ENCODE measurements at places on chromosomes 7 and 10. TPM values are rescaled to one million over a fixed set of nuclear protein-coding genes. Genes with fewer than 3 reads are reported as not detected.

- DNase-seq = peak; percentile 89
These were observed 21.9 kb downstream of the ARID5B start for GRCh38 chr10:61923210-61923949.

- peak; percentile 65 for DNase-seq
These were observed 47.2 kb downstream of the KIF11 start for GRCh38 chr10:92640107-92640506.

CRTAC1 gene
- polyA plus RNA-seq = not detected

DNA sequence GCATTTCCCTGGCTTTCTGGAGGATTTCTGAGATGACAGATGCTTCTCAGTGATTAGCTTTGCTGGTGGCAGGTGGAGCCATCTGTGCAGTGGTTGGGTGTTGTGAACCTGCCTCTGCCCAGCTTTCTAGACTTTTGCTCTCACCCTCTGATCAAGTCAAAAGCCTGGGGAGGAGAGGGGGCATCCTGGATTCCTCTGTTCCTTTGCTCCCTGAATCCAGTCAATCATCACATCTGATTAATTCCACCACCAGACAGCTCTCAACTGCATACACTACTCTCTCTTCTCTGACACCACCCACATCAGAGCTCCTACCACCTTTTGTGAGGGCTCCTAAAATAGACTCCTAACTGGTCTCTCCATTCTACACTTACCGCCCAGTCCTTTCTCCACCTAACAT is 283.5 kb downstream of the WDR11 start:
- no peak for DNase-seq

DNA sequence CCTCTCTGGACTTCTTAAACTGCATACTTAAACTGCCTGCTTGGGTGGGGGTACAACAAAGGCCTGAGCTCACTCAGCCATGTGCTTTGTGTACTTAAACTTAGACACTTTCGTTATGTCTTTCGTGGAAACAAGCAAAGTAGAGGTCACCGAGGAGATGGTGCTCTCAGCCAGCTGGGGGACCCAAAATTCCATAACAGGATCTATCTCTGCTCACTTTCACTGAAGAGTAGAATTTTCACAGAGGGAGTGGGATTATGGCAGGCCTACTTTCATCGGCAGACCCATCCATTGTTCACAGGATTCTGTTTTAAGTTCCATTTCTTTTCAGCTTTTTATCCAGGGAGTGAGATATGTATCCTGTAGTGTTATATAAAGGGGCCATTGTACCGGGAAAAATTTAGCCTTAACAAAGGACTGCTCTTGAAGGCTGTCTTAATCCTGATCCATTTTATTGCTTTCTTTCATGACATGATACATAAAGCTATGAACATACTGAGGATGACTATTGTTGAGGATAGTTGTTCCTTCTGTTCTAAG is 370.0 kb upstream of the GHITM start:
- DNase-seq = no peak

GRCh38 chr7:71517940-71518699 is 386.2 kb downstream of the GALNT17 start:
- no peak for DNase-seq

- no peak for DNase-seq
These were observed 49.8 kb downstream of the PRKCQ start for GRCh38 chr10:6530211-6530840.

UMAD1 gene
- polyA plus RNA-seq = 19.8 TPM

GRCh38 chr7:44958645-44959344 is 20.0 kb downstream of the MYO1G start:
- DNase-seq = no peak

GRCh38 chr10:3946234-3947229 is 161.5 kb upstream of the KLF6 start:
- DNase-seq = no peak

GRCh38 chr10:71393841-71394475 is 2.8 kb upstream of the CDH23 start:
- no peak for DNase-seq

MOSPD3 gene
- polyA plus RNA-seq = 13.8 TPM

DNA sequence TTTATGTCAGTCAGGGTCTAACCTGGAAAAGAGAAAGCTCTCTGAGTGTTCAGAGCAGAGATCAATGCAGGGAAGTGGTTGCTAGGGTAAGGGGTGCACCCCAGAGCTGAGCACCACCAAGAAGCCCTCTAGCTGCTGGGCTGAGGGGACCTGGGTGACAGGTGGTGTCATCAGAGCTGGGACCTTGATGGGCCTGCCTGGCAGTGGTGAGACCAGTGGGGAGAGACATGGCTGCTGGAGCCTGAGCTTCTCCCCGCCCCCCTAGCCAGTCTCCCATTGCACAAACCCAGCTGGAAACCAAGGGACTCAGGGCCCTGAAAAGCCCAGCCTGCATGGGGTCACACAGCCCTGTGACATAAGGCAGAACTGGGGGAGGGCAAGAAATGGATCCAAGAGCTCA is 49.1 kb upstream of the OSBPL3 start:
- DNase-seq = no peak

DNA sequence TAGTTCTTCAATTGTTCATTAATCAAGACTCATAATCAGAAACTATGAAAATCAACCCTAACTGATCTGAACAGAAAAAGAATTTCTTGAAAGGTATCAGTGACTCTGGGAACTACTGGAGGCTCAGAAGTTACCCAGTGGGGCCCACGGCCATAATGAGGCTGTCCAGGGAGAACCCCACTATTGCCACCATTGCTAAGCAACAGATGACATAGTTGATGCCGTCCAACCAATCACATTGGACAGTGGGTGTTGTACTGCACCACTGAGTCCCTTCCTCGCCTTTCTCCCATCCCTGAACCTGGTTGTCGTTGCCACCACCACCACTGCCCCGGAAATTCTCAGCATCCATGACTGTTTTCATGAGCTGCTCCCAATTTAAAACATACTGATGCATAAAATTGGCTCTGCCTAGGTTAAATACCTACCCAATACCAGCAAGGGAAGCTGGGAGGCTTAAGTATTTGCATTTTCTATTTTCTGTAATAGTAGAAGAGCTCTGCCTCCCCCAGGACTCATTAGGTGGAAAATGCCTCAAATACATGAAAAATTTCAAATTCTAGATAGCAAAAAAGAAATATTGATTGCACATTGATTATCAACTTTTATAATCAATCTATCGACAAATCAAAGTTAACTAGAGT is 26.7 kb upstream of the USP6NL start:
- no peak for DNase-seq

DNA sequence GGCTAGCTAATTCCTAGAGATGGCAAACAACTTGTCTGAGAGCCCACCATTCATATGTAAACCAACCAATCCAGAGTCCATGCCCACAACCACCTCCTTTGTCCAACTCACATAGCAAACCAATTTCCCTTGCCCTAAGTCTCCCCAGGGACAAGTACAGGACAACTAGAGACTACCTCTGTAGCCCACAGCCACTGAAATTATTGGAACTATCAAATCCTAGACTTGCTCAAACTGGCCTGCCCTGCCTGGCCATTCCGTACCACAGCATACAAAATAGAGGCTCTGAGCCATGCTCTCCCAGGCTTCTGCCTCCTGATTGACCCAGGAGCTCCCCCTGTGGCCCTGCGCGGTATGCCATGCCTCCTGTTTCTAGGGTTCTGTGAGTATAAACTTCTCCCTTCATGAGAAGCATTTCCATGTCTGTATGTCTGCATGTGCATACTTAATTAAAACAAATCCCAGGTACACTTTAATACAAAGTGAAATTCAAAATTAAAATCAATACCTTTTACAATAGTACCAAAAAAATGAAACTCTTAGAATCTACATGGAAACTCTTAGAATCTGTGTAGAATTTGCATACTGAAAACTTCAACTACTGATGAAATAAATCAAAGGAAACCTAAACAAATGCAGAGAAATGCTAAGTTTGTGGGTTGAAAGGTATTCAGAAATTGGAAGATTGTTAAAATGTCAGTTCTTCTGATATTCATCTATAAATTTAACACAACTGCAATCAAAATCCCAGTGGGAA is 4.0 kb upstream of the HECW1 start:
- DNase-seq = peak; percentile 37

DNA sequence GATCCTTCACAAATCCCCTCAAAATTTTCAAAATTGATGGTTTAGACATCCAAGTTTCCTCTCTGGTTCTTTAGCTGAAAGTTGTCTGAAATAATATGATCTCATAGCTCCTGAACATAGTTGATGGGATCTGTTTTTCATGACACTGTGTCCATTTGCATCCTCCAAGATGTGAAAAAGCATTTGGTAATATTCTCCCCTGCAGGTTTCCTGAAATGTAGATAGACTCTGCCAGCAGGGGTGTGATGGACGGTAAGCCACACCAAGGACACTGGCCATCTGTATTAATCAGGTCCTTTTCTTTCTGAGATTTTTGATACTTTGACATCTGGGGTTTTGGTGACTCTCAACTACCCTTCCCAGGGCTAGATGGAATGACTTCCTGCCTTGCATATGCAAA is 79.6 kb upstream of the GRB10 start:
- no peak for DNase-seq

DNA sequence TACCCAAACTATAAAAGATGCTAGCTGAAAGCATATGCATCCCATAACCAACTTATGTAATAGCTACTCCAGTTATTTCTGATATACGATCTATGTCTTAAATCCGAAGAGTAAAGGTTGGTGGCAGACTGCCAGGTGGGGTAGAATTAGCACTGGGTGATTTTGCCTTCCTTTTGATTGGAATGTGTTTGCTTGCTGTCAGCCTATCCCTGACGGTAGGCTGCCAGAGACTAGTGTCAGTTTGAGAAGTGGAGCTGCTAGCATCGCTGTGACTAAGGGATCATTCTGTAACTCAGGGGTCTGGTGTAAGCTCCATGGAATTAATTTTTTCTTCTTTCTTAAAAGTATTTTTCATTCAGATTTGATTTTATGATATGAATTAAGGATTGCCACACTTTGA is 9.5 kb upstream of the SEM1 start:
- DNase-seq = no peak

DNA sequence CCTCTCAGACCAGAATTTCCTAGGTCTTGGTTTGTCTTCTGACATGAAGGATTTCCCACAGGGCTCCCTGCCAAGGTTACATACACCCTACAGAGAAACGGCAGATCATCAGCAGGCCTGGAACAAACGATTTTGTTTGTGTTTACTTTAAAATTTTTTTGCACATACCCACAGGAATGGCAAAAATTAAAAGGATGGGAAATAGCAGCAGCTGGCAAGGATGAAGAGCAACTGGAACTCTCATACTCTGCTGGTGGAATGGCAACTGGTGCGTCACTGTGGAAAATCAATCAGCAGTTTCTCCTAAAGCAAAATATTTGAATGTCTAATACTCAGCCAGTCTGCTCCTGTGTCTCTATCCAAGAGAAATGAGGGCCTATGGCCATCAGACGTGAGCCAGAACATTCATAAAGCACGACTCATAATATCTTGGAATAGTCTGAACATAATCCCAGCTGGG is 6.5 kb downstream of the BAIAP2L1 start:
- peak; percentile 86 for DNase-seq

DNA sequence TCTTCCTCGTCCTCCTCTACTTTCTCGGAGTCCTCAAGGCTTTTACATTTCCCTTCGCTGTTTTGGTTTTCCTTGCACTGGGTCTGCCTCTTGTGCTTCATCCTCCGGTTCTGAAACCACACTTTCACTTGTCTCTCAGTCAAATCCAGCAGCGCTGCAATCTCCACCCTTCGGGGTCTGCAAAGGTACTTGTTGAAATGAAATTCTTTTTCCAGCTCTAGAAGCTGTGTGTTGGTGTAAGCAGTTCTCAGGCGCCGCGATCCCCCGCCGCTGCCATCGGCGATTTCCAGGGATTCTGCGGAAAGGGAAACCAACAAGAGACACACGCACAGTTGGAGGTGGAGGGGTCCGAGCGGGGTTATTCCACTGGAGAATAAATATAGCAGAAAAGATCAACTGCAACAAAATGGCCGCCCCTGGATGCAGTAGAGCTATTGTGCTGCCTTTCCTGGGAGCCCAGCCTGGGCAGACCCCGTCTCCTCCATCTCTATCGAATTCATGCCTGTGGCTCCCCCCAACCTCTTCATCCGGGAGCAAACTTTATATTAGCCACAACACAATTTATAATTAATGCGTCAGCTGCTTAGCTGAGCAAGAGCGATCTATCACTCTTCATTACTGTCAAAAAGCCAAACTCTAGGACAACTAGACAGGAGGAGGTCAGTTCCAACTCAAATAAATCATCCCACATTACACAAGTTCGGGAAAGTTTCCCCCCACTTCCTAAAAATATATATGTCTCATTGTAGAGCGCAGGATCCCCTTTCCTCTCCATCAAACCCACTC is 1.1 kb downstream of the HOXA2 start:
- peak; percentile 92 for DNase-seq

- DNase-seq = no peak
These were observed 204.7 kb downstream of the CNTNAP2 start for GRCh38 chr7:146321301-146321700.

DNA sequence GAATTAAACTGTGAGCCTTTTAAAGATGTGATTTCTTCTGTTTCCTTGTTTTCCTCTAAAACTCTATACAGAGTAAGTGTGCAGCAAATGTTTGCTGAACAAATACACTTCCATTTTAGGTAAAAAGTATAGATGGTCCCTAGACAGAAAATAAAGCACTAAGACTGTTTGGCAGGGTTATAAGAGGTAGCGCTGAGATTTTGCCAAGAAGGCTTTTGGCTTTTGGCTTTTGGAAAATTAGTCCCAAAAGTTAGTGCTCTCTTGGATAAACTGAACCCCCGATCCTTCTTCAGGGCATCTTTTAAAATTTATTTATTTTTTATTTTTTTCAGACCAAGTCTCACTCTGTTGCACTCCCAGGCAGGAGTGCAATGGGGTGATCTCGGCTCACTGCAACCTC is 175.7 kb upstream of the NRP1 start:
- DNase-seq = no peak

DNA sequence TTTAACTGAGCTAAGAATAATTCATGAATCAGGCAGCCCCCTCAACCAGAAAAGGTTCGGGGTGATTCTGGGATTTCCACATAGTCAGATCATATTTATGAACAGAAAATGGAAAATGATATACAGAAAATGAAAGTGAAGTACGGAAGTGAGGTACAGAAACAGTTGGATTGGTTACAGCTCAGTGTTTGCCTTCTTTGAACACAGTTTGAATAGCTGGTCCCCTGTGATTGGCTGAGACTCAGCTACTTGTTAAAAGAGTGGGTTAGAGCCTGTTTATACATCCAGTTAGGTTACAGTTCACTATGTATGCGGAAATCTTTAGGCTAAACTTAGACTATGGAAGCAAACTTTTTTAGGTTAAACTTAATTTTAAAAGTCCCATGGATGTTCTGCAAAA is 511.7 kb downstream of the PLXDC2 start:
- no peak for DNase-seq
